ENCODE measurements at places on chromosomes 13 and 19.

GRCh38 chr13:110555601-110556223 lies 5.8 kb downstream of the RAB20 start:
- DNase-seq, result no peak

- DNase-seq, result no peak
Observed at GRCh38 chr13:20796791-20797508, 23.2 kb upstream of the EEF1AKMT1 start.

DNA sequence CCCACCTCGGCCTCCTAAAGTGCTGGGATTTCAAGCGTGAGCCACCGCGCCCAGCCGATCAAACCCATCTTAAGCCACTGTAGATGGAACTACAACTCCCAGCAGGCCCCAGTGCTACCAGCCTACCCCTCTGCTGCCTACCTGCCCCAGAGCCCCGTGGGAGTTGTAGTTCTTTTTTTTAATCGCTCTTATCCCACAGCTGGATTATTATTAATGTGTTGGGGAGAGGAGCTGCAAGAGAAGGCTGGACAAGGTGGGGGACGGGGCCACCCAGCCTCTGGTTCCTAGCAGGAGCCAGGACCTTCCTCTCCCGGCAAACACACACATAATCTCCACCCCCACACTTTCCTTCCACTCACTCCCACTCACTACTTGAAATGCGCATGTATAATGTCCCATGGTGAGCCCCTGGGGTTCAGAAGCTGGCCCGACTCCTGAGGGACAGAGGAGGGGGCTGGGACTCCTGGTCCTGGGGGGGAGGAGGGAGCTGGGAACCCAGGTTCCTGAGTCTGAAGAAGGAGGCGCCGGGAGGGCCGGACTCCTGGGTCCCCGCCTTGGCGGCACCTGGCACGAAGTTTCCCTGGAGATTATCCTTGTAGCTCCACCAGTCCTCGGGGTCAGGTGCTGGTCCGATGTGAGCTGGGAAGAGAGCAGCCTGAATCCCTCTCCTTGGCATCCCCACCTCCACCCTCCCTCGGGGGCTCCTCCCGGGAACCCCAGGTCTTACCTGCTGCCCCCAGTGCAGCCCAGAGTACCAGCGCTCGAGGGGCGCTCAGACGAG lies 958 bp downstream of the CA11 start:
- DNase-seq, result peak; percentile 65

DNA sequence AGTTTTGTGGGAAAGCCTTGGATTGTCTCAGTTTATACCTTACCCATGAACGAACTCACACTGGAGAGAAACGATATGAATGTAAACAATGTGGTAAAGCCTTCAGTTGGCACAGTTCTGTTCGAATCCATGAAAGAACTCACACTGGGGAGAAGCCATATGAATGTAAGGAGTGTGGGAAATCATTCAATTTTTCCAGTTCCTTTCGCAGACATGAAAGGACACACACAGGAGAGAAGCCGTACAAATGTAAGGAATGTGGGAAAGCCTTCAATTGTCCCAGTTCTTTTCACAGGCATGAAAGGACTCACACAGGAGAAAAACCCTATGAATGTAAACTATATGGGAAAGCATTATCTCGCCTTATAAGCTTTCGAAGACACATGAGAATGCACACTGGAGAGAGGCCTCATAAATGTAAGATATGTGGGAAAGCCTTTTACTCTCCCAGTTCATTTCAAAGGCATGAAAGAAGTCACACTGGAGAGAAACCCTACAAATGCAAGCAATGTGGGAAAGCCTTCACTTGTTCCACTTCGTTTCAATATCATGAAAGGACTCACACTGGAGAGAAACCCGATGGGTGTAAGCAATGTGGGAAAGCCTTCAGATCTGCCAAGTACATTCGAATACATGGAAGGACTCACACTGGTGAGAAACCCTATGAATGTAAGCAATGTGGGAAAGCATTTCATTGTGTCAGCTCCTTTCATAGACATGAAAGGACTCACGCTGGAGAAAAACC lies 7.5 kb upstream of the ZNF440 start:
- DNase-seq, result peak; percentile 0

- no peak for DNase-seq
Observed at GRCh38 chr19:14868497-14868896, 17.4 kb downstream of the OR7A17 start.

DNA sequence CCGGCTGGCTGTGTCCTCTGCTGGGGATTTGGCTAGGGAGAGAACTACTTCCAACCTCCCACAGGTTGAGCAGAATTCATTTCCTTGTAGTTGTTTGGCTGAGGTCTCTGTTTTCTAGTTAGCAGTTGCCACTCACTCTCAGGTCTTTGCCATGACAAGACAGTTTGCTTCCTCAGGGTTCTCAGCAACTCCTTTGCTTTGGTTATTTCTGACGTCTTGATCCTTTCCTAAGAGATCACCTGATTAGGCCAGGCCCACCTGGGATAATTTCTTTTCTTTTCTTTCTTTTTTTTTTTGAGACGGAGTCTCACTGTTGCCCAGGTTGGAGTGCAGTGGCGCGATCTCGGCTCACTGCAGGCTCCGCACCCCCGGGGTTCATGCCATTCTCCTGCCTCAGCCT lies 9.4 kb upstream of the CACNG8 start:
- DNase-seq, result no peak

DNA sequence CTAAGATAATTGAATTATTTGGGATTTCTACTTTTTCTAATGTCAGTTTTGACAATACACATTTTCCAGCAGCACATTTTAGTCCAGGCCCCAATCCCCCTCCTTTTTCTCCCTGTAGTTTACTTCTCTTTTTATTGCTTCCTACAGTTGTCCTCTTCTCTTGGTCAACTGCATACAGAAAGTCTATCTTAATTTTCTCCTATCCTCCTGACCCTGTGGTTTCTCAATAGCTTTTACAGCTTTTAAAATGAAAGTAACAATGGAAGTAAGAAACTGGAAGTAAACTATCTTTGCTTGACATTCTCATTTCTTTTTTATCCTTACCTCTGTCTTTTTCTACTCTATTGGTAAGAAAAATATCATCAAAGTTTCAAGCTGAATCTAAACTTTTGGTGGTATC lies 106.5 kb upstream of the OXGR1 start:
- no peak for DNase-seq

DNA sequence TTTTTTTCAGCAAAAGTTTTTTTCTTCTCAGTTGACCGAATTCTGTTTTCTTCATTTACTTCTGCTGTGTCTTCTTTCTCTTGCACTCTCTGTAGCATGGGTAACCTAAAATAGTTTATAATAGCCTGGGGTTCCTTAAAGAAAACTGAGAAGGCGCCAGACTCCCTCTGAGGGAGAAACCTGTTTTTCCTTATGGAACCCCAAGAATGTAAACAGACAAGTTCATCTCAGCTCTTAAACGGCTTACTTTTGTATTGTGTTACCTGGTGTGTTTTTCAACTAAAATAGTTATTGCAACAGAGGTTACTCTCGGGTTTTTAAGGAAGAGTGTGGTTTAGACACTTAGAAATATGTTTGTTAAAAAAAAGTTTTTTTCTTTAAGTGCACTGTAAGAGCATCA lies 23.8 kb upstream of the TM9SF2 start:
- DNase-seq, result no peak

DNA sequence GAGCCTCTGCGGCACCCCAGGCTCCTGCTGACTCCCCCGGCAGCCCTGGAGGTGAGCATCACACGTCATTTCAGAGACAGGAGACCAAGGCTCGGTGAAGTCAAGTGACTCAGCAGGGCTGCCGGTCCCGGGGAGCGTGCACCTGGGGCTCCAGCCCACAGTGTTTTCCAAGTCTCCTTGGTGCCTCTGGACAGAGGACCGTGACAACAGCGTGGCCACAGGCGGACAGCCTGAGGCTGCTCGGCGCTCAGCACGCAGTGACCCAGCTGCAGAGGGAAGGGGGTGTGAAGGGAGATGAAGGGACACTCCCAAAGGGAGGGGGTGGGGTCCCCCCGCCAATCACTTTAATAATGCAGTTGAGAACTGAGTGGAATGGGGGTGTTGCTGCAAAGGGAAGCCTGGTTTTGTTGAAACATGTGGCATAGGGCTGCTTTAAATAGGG lies 17.5 kb upstream of the ASPDH start:
- DNase-seq, result no peak

GRCh38 chr13:82092312-82092711 lies 1751.4 kb upstream of the SPRY2 start:
- no peak for DNase-seq

DNA sequence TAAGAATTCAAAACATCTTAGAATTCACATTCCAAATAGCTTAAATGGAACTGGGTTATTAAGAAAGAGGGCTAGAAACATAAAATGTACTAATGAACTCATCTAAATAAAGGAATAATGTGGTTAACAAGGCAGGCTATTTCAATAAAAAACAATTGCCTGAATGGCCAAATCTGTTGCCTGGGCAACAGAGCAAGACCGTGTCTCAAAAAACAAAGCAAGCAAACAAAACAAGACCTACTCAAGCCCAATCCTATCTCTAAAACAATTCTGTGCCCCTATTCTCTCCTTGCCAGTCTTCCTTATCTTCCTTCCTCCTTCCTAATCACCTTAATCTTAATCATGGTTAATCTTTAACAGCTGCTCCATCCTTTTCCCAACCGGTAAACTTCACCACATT lies 12.1 kb downstream of the IGFL1 start:
- DNase-seq, result no peak
